ENCODE measurements at places on chromosomes 1 and 21.

DNA sequence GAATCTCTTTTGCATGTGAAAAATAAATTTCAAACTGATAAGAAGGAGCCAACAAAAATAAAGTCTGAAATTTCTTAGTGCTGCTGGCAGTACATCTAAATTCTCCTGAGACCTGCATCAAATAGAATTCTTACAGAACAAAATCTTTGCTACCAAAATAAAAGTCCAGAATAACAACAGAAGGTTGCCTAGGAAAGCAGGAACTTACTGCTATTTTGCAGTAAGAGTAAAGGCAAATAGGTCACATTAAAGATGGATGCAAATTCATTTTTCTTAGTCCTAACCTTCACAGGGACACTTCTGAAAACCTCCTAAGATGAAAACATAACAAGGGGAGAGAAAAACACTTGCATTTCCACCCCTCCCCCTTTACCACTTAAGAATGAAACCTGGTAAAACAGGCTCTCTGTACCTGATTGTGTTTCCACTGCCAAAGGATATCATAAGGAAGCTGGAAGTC, 59.0 kb downstream of the RUSC1 start:
- no peak for DNase-seq

DNA sequence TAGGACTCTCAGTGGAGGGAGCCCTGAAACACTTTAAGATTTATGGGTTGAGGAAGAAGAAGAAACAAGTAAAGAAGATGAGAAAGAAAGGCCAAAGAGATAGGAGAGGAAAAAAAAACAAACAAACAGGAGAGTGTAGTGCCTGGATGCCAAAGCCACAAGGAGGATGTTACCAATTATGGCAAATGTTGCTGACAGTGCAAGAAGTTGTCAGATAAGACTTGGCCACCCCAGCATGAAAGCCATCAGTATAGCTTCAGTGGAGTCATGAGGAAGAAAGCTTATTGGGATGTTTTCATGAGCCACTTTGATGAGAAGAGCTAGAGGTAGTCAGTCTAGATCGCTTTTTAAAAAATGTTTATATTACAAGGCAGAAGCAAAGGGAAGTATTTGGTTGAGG, 380.2 kb upstream of the ADGRL4 start:
- no peak for DNase-seq

DNA sequence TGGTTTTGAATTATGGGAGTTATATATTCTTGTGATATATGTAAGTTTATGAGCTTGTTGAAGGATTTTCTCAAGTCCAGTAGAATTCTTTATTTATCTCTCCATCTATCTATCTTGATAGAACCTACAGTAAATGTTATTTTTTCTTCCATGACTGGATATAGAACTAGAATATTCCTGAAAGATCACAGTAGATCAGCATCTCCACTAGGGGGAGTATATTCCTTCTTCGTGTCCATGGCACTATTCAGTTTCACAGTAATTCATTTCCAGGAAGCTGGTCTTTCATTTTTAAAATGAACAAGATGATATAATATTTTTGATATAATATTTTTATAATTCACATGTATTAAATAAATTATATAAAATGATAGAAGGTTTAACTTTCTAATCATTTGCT, 18.8 kb downstream of the TMPRSS15 start:
- DNase-seq, result no peak

GRCh38 chr1:27392778-27393635, 585 bp downstream of the GPR3 start:
- no peak for DNase-seq

- no peak for DNase-seq
These were observed 33.2 kb downstream of the ZBTB40 start for GRCh38 chr1:22484706-22485345.

- DNase-seq, result no peak
These were observed 2.1 kb downstream of the CD1E start for GRCh38 chr1:158355773-158356285.

- DNase-seq, result no peak
These were observed 75.3 kb downstream of the C1orf21 start for GRCh38 chr1:184462155-184462554.

GRCh38 chr1:179709841-179710329, 33.2 kb upstream of the FAM163A start:
- DNase-seq, result no peak

- DNase-seq, result no peak
These were observed 6.6 kb upstream of the SLC35A3 start for GRCh38 chr1:99963041-99963795.

DNA sequence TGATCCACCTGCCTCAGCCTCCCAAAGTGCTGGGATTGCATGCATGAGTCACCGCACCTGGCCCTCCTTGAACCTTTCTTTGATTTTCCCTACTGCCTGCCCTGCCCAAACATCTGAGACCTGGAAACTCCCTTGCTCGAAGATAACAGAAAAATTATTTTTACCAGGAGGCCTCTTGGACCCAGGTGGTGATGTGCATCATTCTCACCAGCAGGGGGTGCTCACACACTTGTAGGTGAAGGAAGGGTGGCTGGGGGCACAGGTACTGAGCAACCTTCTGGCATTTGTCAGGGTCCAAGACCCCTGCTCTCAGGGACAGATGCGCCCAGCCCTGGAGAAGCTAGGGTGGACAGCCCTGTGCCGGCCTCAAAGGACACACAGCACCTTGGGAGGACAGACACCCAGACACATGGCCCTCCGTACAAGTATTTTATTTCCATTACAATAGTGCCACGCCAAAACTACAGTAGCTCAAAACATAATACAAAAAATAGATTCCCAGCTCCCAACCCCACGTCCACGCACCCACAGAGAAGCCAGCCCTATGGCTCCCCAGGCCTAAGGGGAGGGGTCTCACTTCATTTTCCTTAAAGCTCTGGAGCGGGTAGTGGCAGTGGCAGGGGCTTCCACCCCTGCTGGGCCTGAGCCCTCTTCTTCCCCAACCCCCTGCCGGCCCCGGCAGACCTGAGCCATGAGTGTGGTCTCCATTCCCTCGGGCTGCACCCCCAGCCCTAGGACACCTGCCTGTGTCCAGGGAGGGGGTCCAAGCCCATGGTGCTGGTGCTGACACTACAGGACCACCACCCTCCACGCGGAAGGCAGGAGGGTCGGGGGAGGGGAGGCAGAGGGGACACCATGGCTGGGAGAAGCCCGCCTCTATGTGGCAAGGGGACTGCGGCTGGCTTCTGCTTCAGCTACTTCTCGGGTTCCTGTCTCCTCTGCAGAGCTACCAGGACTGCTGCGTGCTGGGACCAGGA, 40.4 kb upstream of the EIF4G3 start:
- DNase-seq, result peak; percentile 63

DNA sequence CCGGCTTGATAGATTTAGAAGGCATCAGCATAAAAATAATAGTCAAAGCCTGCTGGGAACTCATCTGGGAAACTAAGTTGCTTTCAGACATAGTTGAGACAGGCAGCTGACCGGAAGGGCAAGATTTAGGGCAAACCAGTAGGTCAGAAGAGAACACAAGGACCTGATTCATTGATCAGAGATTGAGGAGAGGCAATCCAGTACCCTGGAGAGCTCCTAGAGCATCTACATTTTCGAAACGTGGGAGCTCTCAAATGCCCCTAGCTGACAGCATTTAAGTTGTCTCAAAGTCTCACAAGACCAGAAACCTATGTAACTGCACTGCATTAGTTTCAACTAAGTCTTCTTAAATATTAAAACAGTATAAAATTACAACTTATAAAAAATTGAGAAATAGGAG, 22.9 kb upstream of the MTF2 start:
- no peak for DNase-seq

DNA sequence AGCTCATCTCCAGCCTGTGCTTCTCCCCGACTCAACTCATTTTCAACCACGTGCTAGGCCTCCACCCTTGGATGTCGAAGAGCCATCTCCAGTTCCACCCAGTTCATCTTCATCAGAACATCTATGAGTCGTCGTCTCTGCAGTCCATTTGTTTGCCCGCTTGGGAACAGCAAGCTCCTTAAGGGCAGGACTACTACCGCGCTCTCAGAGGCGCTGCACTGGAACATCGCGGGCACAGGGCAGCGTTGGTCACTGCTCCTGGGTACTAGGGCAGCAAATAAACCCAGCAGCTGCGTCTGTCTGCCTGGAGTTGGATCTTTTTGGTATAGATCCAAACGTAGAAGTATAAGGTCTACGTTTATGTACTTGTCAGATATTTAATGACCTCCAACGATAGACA, 478 bp upstream of the PRDM2 start:
- DNase-seq, result no peak

DNA sequence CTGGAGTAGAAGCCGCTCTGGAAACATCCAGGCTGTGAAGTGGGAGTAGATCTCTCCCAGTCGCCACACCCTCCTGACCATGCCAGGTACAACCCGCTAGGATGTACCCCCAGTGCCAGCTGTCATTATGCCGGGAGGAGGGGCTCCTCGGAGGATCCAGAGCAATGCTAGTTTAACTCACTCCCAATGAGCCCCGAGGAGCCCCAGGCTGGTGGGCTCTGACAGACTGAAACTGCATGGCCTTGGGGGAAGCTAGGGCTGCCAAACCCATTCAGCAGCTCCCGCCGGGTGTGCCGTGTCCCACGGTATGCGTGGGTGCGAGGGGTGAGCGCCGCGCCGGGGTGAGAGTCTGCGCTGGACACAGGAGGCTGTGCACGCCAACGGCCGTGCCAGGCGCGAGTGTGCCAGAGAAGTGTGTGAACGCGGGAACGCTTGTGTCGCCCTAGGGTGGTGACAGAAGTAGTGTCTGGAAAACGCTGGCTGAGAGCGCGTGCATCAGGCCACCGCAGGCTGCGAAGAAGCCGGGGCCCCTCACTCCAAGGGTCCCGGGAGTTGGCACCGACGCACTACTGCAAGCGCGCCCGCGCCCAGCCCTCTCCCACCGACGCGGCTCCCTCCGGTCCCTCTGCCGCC, 177.1 kb upstream of the EDN2 start:
- peak; percentile 15 for DNase-seq

GRCh38 chr1:234953655-234954405, 174.8 kb downstream of the TOMM20 start:
- no peak for DNase-seq

DNA sequence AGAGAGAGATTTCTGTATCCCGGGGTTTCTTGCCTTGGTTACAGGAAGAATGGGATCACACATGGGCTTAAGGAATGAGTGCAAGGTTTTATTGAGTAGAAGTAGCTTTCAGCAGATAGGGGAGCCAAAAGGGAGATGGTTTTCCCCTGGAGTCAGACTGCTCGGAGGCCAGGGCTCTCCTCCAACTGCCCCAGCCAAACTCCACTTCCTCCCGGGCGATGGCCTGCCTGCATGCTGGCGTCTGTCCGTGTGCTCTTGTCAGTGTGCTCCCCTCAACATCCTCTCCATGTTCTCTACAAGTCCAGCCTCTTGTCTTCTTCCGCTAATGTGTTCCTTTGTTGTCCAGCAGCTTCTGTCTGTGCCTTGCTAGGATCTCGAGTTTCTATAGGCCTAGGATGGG, 421.3 kb upstream of the ADGRL2 start:
- no peak for DNase-seq

DNA sequence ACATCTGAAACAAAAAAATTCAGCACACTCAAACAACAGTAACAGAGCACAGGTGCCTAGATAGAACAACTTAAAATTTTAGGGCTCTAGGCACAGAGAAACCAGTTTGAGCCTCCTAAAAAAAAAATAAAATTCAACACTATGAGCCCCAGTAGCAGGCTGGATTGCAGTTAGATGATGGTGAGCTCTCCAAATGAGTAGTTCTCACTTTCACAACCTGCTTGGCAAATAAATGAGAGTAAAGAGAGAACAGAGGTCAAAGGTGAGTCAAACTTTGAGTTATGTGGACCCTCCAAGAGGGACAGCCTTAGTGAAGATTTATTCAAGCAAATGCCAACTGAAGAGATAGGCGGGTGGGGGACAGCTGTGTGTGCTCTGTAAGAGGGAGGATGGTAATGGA, 3.6 kb downstream of the BEND5 start:
- no peak for DNase-seq

DNA sequence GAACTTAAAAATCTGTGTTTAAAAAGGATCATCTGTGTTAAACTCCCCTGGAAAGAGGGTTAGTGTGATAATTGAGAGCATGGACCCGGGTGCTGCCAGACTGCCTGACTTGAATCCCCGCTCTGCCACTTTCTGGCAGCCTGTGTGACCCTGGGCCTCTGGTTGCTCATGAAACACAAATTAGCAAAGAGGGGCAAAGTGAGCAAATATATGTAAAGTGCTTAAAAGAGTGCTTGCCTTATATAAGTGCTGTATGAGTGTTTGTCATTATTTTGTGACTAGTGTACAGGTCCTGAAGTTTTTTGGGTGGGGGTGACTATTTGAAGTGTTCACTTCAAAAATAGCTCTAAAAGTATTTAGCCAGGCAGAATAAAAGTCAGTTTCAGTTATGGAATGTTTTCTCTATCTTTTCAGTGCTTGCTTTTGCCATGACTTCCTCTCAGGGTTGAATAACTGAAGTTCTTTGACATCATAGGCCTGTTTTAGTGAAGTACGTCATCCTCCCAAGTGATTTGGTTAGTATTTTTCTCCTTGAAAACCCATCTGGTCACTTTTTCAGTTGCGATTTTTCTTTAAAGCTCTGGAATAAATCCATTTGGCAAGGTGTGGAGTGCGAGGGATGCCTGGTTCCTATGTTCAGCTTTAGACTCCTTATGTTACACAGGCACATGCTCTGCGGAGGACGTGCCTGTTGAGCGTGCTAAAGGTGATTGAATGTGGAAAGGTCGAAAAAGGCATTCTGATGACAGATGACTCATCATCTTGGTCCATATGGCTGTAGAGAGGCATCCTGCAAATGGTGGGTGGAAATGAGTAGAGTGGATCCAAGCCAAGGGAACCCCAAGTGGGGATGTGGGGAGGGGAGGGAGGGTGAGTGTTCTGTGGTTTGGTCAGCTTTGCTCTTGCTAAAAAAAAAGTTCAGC, 47.8 kb downstream of the AK4 start:
- no peak for DNase-seq

GRCh38 chr21:14773777-14774345, 227.7 kb upstream of the SAMSN1 start:
- DNase-seq, result peak; percentile 52

DNA sequence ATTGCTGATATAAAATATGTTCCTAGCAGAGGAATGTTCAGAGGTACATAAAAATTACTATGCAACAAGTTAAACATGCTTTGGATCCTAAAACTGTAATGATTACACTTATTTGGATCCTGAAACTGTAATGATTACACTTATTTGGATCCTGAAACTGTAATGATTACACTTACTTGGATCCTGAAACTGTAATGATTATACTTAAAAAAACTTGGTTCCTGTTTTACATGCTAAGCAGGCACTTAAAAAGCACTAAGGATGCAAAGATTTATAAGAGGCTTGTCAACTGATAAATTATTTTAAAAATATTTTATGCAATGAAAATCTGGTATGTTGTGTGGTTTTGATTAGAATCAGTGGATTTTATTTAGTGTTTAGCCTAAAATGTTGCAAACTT, 47.7 kb downstream of the ZNHIT6 start:
- DNase-seq, result no peak
